ENCODE measurements at places on chromosomes 16 and 17. TPM values are rescaled to one million over a fixed set of nuclear protein-coding genes. Genes with fewer than 3 reads are reported as not detected.

DNA sequence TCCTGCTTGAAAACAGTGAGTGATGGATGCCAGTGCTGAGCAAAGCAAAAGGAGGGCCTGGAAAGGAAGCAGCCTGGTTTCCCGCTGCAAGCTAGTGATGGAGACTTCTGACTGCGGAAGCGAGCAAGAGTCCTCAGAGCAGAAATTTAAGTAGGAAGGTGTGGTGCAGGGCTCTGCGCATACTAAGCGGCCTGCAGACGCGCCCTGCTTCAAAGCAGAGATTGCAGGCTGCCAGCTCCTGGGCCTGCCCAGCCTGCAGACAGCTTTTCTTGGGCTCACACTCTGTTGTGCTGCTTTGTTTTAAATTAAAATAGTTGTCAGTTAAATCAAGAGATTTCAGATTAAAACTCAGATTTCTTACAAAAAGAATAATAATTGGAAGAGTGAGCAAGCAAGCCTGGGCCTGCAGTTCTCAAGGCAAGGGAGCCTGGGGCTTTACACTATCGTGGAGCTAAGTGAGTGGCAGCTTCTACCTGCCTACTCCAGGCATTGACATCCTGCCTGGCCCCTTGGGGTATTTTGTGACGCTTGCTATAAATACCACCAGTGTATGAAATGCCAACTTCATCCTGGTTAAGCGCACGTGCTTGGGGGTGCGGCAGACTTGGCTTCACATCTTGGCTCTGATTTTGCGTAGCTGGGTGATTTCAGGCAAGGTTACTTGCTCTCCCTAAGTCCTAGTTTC lies 237.3 kb downstream of the XYLT1 start:
- DNase-seq = no peak
- H3K27me3 ChIP-seq = no peaks in the 10 kb centered on the region
- H3K36me3 ChIP-seq = no peaks in the 10 kb centered on the region

GRCh38 chr17:68468334-68468733 lies 11.0 kb upstream of the WIPI1 start:
- peaks cover 28% of the 10 kb centered on the region for H3K27me3 ChIP-seq
- H3K27ac ChIP-seq = no peak overlapping the region
- no peak for DNase-seq
- no peak overlapping the region for H3K4me3 ChIP-seq

- peaks cover 89% of the 10 kb centered on the region for H3K27me3 ChIP-seq
- H3K27ac ChIP-seq = no peak overlapping the region
- no peaks in the 10 kb centered on the region for H3K4me1 ChIP-seq
- H3K36me3 ChIP-seq = peaks cover 5% of the 10 kb centered on the region
- no peak overlapping the region for H3K4me3 ChIP-seq
- DNase-seq = no peak
These were observed 25.3 kb downstream of the WSCD1 start for GRCh38 chr17:6095501-6095900.

The FOXL1 gene
- total RNA-seq = 4.9 TPM
